Endothelial cell (in vitro differentiated cells): ENCODE measurements at places on chromosomes 3 and 15.

GRCh38 chr15:34582461-34583371 lies 735 bp downstream of the GOLGA8B start:
- peak; percentile 51 for DNase-seq

DNA sequence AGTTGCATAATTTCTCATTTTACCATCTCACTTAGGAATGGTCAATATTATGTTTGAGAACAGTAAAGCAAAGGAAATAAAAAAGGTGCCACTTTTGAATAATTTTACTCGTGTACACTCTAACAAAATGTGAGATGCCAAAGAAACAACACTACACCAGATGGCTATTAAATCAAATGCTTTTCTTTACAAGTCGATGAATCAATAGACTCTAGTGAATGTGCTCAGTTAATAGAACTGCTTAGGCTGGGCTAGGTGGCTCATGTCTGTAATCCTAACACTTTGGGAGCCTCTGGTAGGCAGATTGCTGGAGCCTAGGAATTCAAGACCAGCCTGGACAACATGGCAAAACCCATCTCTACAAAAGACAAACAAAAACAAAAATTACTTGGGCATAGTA lies 87.9 kb downstream of the ZNF609 start:
- DNase-seq = no peak

- no peak for DNase-seq
Observed at GRCh38 chr3:178479860-178480259, 56.4 kb upstream of the KCNMB2 start.

DNA sequence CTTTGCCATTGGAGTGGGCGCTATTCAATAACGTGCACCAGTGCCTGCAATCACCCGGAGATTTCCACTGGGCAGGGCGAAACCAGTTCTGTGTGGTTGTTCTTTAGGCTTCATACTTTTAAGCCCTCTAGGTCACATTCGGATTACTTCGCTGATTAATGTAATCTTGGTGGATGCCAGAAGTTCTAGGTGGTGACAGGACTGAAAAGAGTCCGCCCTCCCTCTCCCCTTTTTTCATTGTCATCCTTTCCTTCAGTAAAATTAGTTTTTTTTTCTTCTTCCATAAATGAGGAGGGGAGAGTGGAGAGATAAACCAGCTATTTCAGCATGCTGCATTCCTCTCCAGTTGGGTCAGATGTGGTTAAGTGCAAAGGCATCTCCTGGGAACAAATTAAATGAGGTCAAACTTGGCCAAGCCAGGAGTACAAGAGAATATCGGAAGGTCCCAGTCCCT lies 2.3 kb upstream of the SLC2A2 start:
- no peak for DNase-seq

DNA sequence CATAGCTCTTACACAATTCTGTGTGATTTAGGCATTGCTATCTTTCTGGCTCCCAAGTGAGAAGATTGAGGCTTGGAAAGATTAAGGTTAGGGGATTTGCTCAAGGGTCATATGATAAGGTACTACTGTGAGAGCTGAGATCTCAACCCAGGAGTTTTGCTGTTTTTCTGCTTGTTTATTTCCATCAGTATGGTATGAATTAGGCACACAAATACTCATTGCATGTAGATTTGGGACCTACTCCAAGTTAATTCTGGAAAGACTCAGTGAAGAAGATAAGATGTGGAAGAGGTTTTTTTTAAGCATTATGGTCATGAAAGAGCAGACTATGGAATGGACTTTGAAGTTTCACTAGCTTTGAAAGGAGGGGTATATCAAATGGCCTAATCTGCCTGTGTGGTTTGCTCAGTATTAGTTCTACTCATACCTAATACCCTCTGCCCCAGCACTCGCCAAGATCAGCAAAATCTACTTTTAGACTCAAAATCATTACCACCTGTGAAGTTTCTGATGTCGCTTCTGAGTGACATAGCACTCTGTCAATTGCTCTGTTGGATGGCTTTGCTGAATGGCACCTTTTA lies 12.5 kb downstream of the MBNL1 start:
- DNase-seq = no peak

DNA sequence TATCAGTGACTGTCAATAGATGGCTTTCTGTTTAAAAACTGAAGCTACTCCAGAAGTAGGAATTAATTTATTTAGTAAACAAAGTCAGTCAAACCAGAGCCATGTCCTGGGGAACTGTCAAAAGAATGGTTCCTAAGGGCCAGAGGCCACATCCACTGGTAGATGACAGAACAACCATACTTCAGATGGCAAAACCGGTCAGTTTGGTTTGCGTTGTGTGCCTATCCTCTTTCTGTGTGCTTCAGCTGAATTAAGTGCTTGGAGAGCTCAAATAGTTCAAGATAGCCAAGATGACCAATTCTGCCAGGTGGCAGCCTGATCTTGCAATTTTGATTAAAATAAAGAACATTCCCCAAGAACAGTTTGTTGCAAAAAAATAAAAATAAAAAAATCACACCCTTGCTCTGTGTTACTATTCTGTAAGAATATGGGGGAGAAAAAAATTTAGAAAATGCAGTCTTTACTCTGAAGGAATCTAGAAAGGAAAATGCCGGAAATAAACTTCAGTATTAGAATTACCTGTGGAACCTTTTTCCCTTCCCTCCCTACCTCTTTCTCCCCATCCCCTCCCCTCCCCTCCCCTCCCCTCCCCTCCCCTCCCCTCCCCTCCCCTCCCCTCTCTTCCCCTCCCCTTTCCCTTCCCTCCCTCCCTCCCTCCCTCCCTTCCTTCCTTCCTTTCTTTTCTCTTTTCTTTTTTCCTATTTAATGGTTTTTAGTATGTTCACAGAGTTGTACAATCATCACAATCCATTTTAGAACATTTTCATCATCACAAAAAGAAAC lies 2.5 kb downstream of the MAP3K13 start:
- DNase-seq = no peak

DNA sequence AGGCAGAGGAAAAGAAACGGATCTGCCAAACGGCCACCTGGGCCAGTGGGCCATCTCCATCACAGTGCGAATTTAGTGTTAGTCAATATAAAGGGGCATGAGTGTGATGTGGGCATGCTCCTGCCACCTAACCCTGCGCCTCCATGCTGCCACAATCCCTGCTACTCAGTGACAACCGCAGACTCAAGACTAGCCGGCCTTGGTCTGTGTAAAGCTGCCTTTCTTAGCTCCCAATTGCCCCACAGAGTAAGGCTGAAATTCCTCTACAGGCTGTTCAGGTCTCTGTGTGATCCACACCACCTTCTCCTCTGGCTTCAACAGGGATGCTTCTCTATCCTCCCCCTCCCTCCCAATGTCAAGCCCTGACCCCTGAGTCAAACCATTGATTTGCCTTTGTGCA lies 269.7 kb downstream of the XXYLT1 start:
- no peak for DNase-seq
